ENCODE measurements at places on chromosomes 1 and 21.

GRCh38 chr1:228999446-229000170 lies 264.3 kb downstream of the RHOU start:
- no peak for DNase-seq

- DNase-seq, result no peak
These were observed 54.9 kb upstream of the WASF2 start for GRCh38 chr1:27544834-27545233.

DNA sequence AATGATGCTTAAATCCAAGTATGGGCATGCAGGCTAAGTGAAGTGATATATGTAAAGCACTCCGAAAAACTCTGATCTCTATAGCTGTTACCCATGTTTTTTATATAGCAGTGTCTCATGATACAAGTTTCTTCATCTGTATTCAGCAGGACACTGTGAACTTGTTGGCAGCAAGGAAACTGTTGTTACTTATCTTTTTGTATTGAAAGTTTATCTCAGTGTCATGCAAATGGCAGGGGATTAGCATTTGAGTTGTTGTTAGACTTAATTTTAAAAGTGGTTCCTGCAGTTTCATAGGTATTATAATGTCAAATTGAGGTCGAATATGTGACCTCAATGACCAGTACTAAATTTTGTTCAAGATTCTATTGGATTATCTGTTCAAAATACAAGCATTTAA lies 47.9 kb downstream of the NCAM2 start:
- no peak for DNase-seq

GRCh38 chr21:42063571-42064521 lies 7.3 kb upstream of the UMODL1 start:
- peak; percentile 72 for DNase-seq

DNA sequence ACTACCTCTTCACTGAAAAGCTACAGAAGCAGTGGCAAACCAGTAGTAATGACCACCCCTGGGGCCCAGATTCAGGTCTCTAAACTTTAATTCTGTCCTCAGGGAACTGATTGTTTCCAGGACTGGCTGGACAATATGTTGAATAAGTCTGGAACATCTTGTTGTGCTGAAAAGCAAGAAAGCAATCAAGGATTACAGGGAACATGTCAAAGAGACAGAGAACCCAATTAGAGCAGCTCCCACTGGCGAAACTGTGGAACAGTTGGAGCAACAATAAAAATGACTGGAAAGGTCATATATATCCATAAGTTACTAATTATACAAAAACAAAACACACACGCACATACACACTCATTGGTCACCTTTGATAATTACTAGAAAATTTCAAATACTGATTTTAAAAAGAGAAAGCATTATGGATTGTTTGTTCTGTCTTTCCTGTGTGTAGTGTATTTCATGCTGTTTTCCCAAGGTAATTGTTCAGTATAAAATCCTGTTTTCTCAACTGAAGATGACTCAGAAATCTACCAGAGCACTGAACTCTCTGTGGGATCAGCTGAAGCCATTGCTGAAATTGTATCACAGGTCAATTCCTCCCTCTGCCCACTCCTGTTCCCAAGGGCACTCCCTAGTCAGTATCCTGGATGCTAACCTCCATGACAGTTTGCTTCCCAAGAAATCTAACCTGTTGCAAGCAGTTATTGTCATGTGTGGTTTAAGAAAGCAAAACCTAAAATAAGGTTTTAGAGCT lies 83.6 kb upstream of the RGS1 start:
- no peak for DNase-seq

DNA sequence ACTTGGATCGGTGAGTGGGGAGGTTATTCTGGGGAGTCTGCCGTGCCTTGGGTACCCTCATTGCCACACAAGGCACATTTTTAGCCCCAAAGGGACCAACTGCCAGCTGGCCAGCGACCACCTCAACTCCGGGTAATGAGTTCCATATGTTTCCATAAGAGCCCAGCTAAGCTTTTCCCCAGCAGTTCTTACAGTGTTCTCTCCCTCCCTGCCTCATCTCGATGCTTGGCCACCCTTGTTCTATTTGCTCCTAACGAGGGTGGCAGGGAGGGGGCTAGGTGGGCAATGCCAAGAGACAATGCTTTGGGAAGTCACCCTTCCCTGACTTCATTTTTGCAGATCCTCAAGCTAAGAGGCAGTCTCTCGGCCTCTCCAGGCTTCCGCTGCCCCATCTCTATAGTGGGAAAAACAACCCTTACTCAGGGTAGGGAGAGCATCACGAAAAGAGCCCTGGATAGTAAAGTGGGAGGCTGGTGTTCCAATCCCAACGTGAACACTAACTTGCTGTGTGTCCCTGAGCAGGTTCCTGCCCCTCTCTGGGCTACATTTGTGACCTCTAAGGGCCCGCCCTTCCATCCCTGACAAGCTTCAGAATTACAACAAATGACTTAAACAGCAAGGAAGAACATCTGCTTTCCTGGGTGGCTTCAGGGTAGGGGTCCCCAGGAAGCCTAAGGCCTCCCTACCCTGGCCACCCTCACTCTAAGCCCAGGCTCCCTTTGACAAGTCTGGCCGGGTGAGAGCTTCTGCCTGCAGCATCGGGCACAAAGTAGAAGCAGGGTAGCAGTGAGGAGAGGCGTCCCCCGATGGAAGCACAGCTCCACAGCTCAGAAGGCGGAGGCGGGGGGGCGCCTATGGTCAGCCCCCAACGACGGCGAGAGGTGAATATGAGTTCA lies 5.8 kb downstream of the ID3 start:
- DNase-seq, result no peak

DNA sequence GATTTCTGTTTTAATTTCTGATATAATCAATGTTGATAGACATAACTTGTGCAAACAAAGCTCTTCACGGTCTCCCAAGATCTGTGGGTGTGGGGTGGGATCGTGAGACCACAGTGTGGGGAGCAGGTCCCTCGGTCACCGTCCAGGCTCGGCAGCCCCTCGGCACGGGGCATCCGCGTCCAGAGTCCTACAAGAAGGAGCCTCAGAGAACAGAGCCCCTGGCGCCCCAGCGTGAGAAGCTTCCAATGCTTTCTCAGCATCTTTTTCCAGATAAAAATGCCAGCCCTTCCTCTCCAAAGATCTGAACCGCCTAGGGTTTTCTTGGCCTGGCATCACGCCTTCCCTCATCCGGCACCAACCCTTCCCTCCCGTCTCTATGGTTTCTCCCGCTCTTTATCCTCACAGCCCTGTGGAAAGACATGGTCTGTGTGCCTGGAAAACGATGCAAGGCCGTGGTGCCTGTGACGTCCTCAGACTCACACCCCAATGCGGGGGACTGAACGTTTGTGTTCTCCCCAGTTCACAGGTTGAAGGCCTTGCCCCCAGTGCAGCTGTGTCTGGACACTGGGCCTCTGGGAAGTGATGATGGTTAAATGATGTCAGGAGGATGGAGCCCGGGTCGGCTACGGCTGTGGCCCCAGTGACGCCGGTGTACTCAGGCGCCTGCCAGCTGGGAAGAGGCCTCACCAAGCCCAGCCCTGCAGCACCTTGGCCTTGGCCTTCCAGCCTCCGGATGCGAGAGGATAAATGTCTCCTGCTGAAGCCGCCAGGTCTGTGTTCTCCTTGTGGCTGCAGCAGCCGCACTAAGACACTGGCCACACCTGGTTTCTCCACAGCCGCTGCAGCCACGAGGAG lies 45.9 kb upstream of the COL6A2 start:
- DNase-seq, result peak; percentile 37

- no peak for DNase-seq
These were observed 5.0 kb upstream of the RGS18 start for GRCh38 chr1:192153276-192153675.

- DNase-seq, result peak; percentile 14
These were observed 956 bp upstream of the SCAF4 start for GRCh38 chr21:31732597-31733550.

GRCh38 chr1:9873992-9874391 lies 36.1 kb downstream of the CTNNBIP1 start:
- DNase-seq, result no peak

- DNase-seq, result no peak
These were observed 67.4 kb downstream of the DMRTB1 start for GRCh38 chr1:53526451-53527101.

- DNase-seq, result no peak
These were observed 42.2 kb downstream of the CLDN14 start for GRCh38 chr21:36437745-36438128.

Measured in CD8-positive, alpha-beta T cell (primary cell).